ENCODE measurements at places on chromosomes 11 and 22.

GRCh38 chr22:31313366-31314147 is 21.3 kb upstream of the PIK3IP1 start:
- peak; percentile 36 for DNase-seq

- DNase-seq, result no peak
Observed at GRCh38 chr22:38946771-38947170, 10.6 kb upstream of the APOBEC3A start.

DNA sequence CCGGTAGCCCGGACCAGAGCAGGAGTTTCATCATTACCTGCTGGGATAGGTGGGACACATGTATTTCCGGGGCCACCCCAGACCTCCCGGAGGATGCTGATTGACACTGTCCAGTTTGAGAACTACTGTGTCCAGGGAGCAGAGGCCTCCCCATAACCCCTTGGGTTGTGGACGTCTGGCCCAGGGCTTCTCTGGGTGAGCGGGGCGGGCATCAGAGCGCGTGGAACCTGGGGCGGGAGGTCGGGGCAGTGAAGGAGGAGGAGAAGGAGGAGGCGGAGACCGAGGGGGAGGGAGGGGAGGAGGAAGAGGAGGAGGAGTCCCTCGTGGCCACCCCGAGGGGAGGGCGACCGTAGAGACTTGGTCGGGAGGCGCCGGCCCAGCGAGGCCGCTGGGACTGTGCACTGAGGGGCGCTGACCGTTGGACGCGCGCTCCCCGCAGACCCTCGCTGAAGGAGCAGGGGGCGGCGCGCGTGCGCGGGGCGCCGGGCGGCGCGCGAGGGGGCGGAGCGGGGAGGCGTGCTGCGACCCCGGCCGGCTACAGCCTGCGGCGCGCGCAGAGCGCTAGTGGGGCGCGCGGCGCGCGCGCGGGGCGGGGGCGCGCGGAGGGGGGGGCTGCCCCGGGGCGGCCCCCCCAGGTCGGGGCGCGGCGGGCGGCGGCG is at the start of gene GRK3:
GRK3 (plus strand) TSS at position 356 of the 659 bp plus-strand sequence. CDS start 366 bp downstream, outside the sequence.
- DNase-seq, result peak; percentile 63

DNA sequence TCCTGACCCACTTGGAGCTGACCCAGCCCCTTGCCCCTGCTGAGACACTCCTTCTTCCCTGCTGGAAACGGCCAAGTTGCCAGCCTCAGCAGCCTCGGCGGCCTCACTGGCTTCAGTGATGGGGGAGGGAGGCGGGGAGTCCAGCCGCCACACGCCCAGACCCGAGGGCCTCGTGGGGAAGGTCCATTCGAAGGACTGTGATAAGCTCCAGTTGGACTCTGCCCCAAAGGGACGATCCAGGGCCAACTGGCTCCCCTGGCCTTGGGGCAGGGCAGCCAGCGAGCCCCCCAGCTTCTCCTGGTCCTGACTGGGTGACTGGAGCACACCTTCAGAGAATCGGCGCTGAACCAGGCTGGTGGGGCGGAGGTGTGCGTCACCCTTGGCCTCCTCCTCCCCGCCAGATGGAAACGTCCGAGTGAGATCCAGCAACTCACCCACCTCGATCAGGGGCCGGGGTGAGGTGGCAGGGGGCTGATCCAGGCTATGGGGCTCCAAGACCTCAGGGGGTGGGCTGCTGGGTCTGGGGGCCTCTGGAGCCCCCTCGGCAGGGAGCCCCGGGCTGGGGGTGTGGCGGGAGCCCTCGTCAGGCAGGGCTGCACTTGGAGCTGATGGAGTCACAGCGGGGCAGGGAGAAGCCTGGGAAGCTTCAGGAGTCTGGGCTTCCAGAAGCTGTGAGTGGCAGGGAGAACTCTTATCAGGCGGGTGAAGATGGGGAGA is 11.5 kb downstream of the TNKS1BP1 start:
- DNase-seq, result no peak

DNA sequence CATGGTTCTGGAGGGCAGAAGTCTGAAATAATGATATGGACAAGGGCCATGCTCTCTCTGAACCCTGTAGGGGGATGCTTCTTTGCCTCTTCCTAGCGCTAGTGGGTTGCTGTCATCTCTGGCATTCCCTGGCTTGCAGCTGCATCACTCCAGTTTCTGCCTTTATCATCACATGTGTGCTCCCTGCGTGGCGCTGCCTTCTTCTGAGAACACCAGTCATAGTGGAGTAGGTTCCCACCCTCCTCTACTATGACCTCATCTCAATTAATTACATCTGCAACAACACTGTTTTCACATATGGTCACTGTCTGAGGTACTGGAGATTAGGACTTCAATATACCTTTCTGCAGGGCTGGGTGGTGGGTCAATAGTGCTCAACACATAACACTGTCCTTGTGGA is 402.3 kb upstream of the NARS2 start:
- DNase-seq, result no peak

- DNase-seq, result no peak
Observed at GRCh38 chr11:125075900-125076317, 12.8 kb downstream of the SLC37A2 start.
